ENCODE measurements at places on chromosomes 16 and 17. TPM values are rescaled to one million over a fixed set of nuclear protein-coding genes. Genes with fewer than 3 reads are reported as not detected.

SCNN1B gene
- total RNA-seq, result not detected

TAC4 gene
- total RNA-seq, result not detected

CDRT15 gene
- not detected for total RNA-seq

FOXN1 gene
- not detected for total RNA-seq

TMEM88 gene
- not detected for total RNA-seq

MYL11 gene
- total RNA-seq, result not detected

SMPD3 gene
- total RNA-seq, result not detected

ENPP7 gene
- not detected for total RNA-seq

KRTAP9-4 gene
- total RNA-seq, result not detected

ABCC6 gene
- total RNA-seq, result 0.56 TPM

TSPOAP1 gene
- total RNA-seq, result 0.90 TPM

INCA1 gene
- total RNA-seq, result under 0.01 TPM

NACA2 gene
- total RNA-seq, result not detected

RNPS1 gene
- 65.0 TPM for total RNA-seq

ADAD2 gene
- total RNA-seq, result not detected

RPL13 gene
- total RNA-seq, result 2,098 TPM

GGT6 gene
- total RNA-seq, result not detected

SEBOX gene
- not detected for total RNA-seq

C17orf107 gene
- 0.56 TPM for total RNA-seq

TEX14 gene
- total RNA-seq, result not detected

NPIPA2 gene
- not detected for total RNA-seq

BHLHA9 gene
- total RNA-seq, result not detected

KRT32 gene
- not detected for total RNA-seq

RNF112 gene
- 2.5 TPM for total RNA-seq

GPR139 gene
- not detected for total RNA-seq

CACNA1G gene
- total RNA-seq, result under 0.01 TPM

IGF2BP1 gene
- 11.9 TPM for total RNA-seq

RAC3 gene
- total RNA-seq, result 5.7 TPM

TENT4B gene
- 7.0 TPM for total RNA-seq

KRT17 gene
- 2.5 TPM for total RNA-seq

SLC13A2 gene
- not detected for total RNA-seq

CXCL16 gene
- 0.28 TPM for total RNA-seq

PRKCB gene
- total RNA-seq, result not detected

IGFALS gene
- not detected for total RNA-seq

SMTNL2 gene
- not detected for total RNA-seq

CACNG4 gene
- total RNA-seq, result under 0.01 TPM

CLEC3A gene
- total RNA-seq, result not detected

GUCY2D gene
- total RNA-seq, result not detected

ITGB4 gene
- total RNA-seq, result not detected

ABCC12 gene
- total RNA-seq, result under 0.01 TPM

SSTR5 gene
- not detected for total RNA-seq

GDPD3 gene
- under 0.01 TPM for total RNA-seq

MED31 gene
- total RNA-seq, result 8.1 TPM

JPH3 gene
- total RNA-seq, result not detected

PPP1R1B gene
- not detected for total RNA-seq

TMC8 gene
- not detected for total RNA-seq

TMEM235 gene
- not detected for total RNA-seq

UBB gene
- 4,283 TPM for total RNA-seq

MGAT5B gene
- 0.56 TPM for total RNA-seq
